ENCODE measurements at places on chromosomes 12 and 14.

- H3K36me3 ChIP-seq, result no peaks in the 10 kb centered on the region
- no peak overlapping the region for H3K27ac ChIP-seq
- H3K27me3 ChIP-seq, result peaks cover 26% of the 10 kb centered on the region
- no peak for DNase-seq
- H3K4me3 ChIP-seq, result no peak overlapping the region
- peaks cover 8% of the 10 kb centered on the region for H3K4me1 ChIP-seq
Observed at GRCh38 chr14:23365732-23366425, 907 bp upstream of the EFS start.

DNA sequence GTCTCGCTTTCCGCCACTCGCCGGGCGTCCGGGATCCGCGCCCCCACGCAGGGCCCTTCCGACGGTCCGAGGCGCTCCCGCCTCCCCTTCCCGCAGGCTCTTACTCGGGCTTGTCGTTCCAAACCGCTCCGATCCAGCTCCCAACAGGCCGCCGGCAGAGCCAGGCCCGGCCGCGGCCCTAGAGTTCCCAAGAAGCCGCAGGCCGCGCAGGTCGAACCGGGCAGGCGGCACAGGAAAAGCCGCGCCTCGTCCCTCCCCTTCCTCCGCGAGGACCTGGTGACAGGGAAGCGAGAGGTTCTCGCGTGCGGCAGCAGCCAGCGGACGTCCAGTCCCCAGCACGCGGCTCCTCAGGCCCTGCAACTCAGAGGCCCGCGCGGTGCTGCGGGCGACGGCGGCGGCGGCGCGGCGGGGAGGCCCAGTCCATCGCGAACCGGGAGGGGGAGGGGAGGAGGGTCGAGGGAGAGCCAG, 272 bp downstream of the HECTD1 start:
- peaks cover 15% of the 10 kb centered on the region for H3K36me3 ChIP-seq
- peak overlapping the region; percentile 75 for H3K4me3 ChIP-seq
- H3K4me1 ChIP-seq, result peaks cover 40% of the 10 kb centered on the region
- peak overlapping the region; percentile 95 for H3K27ac ChIP-seq
- no peaks in the 10 kb centered on the region for H3K27me3 ChIP-seq

DNA sequence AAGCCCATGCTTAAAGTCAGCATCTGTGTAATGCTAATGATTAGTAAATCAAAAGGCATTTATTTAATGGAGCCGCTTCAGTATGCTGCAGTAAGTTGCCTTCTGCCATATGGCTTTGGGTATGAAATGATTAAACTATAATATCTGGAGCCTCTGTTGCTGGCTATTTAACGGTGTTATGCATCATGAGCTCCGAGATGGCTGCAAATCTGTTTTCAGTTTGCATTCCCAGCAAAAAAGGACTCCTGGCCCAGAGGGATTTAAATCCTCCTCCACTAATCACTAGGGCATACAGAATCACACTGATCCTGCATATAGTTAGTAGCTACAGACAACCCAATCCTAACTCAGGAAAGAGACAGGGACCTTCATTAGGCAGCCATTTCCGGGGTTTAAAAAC, 171.5 kb upstream of the EEA1 start:
- H3K36me3 ChIP-seq, result no peaks in the 10 kb centered on the region
- peaks cover 3% of the 10 kb centered on the region for H3K4me1 ChIP-seq
- H3K27ac ChIP-seq, result no peak overlapping the region
- no peak for DNase-seq
- H3K4me3 ChIP-seq, result no peak overlapping the region

DNA sequence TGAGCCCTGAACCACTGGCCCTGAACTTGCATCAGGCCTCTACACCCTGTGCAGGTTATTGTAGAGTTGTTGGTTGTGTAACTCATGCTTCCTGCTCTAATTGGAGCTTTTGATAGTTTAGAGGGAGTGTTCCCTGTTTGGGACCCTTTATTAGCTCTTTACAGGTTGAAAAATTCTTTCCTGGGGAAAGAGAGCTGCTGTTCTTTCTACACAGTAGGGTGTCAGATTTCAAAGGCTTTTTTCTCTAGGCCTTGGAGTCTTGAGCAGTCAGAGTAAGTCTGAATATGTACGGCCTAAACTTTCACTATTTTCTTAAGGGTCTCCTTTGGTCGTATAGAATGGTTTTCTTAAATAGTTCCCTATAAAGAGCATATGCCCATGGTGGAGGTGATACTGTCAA, 60.8 kb upstream of the NEDD1 start:
- H3K4me1 ChIP-seq, result no peaks in the 10 kb centered on the region
- H3K36me3 ChIP-seq, result no peaks in the 10 kb centered on the region
- H3K4me3 ChIP-seq, result no peak overlapping the region
- H3K27me3 ChIP-seq, result peaks cover 12% of the 10 kb centered on the region
- DNase-seq, result no peak
- no peak overlapping the region for H3K27ac ChIP-seq

- DNase-seq, result peak; percentile 71
- peak overlapping the region; percentile 62 for H3K4me3 ChIP-seq
- no peaks in the 10 kb centered on the region for H3K27me3 ChIP-seq
- H3K4me1 ChIP-seq, result peaks cover 46% of the 10 kb centered on the region
Observed at GRCh38 chr12:54390668-54391551, 6.4 kb upstream of the ZNF385A start.

DNA sequence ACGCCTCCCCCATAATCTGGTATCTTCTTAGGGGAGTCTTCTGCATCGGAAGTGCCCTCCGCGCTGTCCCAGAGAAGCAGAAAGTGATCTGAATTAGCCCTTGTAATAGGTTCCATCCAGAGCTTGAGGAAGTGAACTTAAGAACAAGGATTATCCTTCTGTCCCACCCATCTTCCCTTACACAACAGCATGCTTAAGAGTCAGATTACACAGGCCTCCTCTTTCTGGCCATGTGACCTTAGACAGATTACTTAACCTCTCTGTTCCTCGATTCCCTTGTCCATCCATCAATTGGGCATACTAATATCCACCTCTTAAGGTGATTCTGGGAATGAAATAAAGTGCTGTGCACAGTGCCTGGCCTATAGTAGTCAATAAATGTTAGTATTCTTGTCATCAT, 11.4 kb downstream of the CABP1 start:
- H3K4me1 ChIP-seq, result peaks cover 14% of the 10 kb centered on the region
- peaks cover 39% of the 10 kb centered on the region for H3K27me3 ChIP-seq
- no peaks in the 10 kb centered on the region for H3K36me3 ChIP-seq
- DNase-seq, result no peak
- H3K4me3 ChIP-seq, result no peak overlapping the region

DNA sequence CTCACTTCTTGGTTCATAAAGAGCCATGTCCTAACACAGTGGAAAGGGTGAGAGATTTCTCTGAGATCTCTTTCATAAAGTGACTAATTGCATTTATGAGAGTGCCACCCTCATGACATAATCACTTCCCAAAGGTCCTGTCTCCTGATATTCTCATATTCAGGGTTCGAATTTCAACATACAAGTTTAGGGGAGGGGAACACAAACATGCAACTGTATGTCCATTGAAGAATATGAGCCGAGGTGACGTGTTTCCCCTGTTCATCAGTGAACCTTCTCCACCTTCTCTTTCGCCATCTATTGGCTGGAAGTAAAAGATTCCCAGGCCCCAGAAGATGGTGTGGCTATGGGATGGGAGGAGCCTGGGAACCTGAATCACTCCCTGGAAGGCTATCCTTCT, 354.2 kb upstream of the ATP2B1 start:
- no peaks in the 10 kb centered on the region for H3K27me3 ChIP-seq
- H3K36me3 ChIP-seq, result no peaks in the 10 kb centered on the region
- no peak overlapping the region for H3K4me3 ChIP-seq
- no peak overlapping the region for H3K27ac ChIP-seq
- no peaks in the 10 kb centered on the region for H3K4me1 ChIP-seq
